ENCODE measurements at places on chromosomes 5 and 9. TPM values are rescaled to one million over a fixed set of nuclear protein-coding genes. Genes with fewer than 3 reads are reported as not detected.

Gene EPB41L4B
- total RNA-seq: 0.93 TPM

Gene N4BP3
- total RNA-seq: 0.33 TPM

Gene RAB3C
- not detected for total RNA-seq

Gene PCDHA1
- 0.02 TPM for total RNA-seq

Gene GCNT4
- total RNA-seq: 0.19 TPM

Gene CARD6
- 8.5 TPM for total RNA-seq

Gene ANKRD18B
- 10.6 TPM for total RNA-seq

Gene SLC6A3
- not detected for total RNA-seq

DNA sequence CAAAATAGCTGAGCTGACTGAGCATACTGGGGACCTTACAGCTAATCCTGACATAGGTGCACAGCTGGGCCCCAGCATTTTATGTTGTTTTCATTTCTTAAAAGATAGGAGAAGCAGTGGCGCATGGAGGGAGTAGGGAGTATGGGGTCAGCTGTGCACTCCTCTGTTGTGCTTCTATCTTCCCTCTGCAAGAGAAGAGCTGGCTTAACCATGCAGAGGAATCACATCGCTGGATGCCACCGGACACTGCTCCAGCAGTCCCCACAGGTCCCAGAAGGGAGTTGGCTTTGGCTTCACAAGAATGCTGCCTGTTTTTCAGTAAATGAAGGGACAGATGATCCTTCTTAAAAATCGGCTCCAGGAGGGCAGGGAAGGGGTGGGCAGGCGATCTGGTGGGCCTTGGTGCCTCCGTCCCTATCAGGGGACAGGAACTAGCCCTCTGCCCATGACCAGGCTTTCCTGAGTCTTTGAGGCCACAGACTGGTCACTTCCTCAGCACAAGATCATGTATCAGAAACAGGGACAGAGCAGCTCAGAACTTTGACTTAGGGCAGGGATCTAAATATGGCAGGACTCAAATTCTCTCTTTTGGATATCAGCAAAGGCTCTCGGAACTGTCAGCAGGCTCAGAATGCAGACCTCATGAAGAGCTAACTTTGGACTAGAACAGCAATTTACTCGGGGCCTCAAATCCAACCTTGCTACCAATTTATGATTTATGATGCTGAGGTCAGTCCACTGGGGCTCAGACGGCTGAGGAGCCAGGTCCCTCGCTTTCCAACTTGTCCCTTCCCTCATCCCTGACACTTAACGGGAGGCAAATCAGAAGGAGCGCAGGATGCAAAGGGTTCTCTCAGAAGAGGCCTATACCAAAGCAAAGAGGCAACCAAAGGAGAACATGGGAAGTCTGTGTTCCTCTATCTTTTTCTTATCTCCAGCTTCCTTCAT, 47.2 kb downstream of the MARCHF3 start:
- no peak for DNase-seq

DNA sequence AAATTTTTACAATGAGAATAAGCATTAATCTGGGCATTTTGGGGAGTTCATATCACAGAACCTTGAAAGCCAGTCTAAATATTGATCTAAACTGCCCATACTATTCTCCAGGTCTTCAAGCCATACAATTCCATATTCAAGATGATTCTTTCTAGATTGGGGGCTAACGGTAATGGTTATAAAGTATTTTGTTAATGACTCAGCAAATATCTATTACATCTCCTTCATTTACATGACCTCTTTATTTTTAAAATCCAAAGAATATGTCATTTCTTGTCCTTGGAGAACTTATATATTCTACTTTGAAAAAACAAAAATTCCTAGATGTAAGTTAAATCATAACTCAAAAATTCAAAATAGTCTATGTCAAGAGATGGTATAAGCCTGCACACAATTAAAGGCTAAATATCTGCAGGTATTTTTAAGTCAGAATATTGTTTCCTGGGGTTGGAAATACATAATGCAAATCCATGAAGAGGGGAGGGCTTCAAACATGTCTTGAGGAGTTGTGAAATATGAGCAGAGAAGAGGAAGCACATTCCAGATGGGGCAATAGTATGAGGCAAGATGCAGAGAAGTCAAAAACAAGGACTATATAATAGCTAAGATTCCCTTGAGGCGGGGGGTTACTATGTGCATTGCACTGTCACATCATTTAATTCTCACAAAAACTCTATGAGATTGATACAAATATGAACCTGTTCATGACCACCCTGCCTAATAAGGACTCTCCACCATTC, 526.4 kb downstream of the NR2F1-AS1 start:
- no peak for DNase-seq

DNA sequence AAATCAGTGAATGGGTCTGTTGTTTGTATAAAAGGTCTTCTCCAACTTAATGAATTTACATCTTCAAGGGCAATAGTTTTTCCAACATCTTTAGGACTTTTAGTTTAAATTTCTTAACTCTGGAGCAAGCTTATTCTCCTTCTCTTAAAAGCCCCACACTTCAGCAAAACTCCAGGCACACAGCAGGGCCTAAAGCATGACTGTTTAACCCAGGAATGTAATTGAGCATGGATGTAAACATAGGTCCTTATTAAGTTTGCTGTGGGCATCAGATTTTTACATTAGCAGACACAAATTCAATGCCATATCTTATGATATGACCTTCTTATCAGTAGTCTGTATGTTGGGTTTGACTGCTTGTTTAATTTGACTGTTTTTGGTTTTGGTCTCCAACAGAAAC, 78.9 kb downstream of the ABCA1 start:
- no peak for DNase-seq

GRCh38 chr5:153445875-153446579, 44.4 kb upstream of the GRIA1 start:
- no peak for DNase-seq

GRCh38 chr9:107888773-107889227, 399.2 kb upstream of the KLF4 start:
- DNase-seq: no peak

DNA sequence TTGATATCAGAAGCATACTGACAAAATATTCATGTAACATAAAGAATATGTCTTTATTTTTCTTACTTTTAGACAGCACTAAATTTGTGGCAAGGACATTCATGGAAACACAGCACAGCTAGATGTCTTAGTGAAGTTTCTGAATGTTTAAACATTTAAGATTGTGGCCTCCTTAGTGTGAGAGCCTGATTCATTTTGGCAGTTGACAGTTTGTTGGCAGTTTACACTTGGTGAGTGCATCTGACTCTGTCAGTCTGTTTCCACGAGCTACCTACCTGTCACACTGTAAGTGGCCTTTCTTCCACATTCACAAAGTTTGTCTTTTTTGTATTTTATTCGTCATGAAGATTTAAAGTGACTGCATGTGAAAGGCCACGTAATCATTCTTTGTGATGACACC, 436.8 kb downstream of the TUSC1 start:
- no peak for DNase-seq

DNA sequence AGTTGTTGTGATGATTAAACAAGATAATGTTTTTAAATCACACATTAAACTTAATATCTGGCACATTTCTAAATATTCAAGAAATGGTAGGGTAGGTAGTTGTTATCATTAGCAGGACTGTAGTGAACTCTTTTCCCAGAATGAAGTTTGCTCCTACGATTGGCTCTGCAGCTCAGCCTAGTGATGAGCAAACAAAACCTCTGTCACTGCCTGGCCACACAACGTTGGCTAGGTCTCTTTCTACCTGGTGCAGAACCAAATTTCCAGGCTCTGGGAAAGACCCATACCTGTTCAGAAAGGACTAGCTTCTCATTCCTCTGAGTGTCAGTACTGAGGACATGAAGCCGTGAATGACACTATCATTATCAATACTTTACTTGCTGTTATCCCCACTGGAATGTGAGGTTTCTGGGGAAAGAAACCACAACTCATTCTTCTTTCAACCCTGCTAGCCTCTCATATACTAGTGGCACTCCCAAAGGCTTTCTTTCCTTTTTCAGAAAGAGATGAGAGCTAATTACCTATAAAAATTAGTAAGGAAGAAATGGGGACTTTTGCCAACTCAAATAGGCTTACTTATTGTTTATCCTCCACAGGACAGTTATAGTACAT, 219.3 kb upstream of the TRIM32 start:
- DNase-seq: no peak

- no peak for DNase-seq
Observed at GRCh38 chr9:29440449-29440848, 1867.2 kb upstream of the C9orf72 start.

DNA sequence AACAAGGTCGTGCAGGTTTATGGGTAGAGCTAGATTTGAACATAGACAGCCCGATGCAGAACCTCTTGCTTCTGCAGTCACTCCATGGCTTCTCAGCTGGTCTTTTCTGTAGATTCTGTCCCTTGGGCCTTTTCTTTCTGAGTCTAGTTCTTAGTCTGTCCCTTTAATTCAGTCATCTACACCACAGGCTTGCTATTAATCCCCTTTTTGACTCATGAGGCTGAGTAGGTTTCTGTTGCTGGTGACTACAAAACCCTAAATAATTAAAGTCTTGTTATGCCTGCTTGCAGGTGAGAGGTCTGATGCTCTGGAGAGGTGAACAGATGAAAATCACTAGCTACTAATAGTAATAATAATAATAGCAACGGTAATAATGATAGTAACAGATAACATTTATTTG, 19.3 kb upstream of the STRBP start:
- DNase-seq: no peak

- DNase-seq: no peak
Observed at GRCh38 chr5:154318691-154319090, 127.1 kb upstream of the SAP30L start.

DNA sequence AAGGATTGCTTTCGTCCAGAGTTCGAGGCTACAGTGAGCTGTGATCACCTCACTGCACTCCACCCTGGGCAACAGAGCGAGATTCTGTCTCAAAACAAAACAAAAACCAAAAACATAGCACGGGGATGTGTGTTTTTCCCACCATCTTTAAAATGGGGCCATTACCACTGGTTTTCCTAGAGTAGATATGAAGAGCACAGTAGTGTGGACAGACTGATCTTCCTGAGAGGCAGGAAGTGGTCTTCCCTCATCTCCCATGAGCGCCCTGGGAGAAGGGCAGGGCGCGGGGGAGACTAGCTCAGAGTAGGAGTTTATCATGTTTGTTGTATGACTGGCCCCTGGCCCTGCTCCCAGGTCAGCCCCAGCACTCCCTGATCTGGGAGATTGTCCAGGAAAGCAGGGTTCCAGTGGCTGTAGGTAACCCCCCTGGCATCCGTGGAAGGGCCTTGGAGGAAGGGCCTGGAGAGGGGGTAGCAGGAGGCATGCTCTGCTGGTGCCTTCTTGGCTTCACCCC, 2.3 kb downstream of the SUSD3 start:
- peak; percentile 78 for DNase-seq

DNA sequence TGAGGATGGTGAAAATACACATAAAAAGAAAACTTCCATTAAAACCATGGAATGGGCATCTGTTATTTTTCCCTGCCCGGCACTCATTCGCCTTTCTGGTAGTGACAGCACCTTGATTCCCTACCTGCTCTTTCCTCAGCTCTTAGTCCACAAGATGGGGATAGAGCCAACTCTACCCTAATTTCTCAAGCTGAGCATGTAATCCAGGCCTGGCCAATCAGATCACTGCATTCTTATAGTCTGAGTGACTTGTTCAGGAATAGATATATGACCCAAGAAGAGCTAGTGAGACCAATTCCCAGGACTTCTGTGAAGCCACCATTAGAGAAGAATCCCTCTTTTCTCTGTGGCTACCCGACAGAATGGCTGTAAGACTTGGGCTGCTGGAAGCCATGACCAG, 58.1 kb downstream of the TSSK1B start:
- DNase-seq: no peak

DNA sequence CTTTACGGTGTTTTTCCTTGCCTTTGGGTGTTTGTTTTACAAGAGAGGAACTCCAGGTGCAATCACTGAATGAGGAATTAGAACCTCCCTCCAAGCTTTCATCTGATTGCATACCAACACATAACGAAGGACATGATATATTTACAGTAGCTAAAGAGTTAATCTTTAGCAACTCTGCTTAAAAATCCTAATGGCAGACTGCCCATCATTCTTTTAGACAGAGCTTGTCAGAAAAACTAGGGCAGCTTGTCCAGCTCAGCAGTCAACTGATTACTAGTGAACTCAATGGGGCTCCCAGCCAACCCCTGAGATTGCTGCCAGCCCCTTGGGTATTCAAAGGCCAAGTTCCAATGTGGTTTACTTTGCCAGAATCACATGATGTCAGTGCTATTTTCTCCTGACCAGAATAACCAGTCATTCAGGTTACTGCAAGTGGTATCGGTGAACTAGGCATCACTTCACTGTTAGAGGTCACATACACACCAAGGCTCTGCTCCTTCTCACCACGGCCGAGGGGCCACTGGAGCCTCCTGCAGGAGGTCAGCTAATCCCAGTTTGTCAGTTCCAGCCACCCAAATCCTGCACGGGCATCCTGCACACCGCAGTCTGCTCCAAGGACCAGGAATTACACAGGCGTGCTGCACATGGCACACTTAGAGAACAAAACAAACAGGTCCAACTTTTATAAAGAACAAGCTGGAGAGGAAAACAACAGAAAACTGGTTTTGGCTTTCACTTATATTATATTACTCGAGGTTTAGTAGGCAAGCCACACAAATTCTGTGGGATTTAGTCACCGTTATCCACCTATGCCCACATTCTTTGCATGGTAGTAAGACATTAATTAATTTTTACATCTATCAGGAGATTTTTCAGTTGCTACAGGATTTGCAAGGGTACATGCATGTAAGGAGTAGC, 62.5 kb downstream of the NFIB start:
- DNase-seq: peak; percentile 75

DNA sequence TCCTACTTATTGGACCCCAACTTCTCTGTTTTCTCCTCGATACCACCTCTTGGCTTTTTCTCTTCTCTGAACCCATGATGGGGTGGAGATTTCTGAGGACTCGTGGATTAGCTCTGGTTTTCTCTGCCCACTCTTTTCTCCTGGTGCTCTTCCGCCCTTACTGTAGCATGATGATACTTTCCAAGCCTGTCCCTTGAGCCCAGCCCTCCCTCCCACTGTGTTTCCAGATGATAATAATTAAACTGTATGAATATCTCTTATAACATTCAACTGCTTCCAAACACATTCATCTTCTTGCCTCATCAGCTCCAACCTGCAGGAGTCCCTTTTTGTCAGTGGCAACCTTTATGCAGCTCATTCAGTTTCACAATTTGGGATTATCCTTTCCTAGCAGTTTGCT, 494.2 kb upstream of the KLF4 start:
- no peak for DNase-seq

GRCh38 chr5:104370523-104370922, 807.9 kb upstream of the NUDT12 start:
- DNase-seq: peak; percentile 6

DNA sequence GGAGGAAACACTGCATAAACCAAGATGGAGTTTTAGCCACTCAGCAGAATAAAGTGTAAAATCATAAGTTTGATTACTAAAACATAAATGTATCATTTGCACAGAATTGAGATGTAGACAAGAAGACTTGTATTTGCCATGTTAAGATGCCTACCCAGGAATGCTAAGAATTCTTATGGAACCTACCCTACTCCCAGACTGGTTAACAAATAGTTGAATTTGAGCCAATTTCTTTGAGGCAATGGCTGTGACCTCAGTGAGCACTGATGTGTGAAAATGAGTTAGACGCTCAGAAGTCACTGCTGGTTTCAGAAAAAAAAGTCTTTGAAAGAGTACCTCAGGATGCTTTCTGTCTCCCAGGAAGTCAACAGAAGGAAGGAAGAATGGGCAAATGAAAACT, 95.6 kb downstream of the ESM1 start:
- peak; percentile 90 for DNase-seq
